GM12891 (cell line): ENCODE measurements at places on chromosomes 6 and 20.

DNA sequence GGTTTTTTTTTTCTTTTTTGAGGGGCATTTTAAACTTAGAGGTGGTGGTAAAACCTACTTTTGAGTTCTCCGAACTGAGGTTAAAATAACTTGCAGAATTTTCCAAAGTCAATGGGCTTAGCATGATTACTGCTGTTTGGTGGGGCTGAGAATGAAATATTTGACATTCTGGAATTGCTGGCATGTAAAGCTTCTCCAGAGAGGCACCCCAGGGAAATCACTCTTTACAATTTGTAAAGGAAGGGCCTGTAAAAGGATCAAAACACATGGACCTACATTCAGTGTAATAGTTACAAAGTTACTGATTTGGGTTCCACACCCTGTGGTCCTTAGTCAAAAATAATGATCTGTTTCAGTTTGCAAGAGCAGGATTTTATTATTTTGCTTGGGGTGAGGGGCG is 5.5 kb downstream of the FAM217B start:
- DNase-seq, result no peak

DNA sequence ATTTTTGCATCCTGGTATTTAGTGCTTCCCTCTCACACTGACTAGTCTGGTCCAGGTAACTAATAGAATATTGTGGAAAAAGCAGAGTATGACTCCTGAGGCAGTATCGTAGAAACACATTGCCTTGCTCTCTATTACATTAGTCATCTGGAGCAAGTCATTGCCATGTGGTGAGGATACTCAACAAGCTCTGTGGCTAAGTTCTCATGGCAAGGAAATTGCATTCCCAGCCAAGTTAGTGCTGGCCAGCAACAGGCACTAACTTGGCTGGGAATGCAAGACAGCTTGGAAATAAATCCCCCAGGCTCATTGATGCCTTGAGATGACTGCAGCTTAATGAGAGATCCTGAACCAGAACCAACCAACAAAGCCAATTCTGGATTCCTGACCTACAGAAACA is 39.7 kb upstream of the HTR1B start:
- no peak for DNase-seq

DNA sequence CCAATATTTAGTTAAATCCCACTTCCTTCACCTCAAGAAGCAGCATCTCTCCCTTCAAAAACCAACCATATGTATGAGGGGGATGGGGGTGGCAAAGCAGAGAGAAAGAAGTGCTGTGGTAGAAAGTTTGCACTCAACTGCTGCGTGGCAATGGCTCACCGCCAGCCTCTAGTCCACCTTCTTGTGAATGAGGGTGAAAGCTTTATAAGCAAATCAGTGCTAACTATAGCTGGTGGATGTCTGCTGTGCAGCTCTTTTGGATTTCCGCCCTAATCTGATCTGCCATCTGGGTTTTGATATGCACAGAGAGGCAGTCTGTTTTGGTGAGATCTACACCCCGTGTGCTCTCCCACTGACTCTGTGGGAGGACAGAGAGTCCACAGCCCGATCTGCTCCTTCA is 281.2 kb upstream of the SUPT3H start:
- DNase-seq, result no peak

DNA sequence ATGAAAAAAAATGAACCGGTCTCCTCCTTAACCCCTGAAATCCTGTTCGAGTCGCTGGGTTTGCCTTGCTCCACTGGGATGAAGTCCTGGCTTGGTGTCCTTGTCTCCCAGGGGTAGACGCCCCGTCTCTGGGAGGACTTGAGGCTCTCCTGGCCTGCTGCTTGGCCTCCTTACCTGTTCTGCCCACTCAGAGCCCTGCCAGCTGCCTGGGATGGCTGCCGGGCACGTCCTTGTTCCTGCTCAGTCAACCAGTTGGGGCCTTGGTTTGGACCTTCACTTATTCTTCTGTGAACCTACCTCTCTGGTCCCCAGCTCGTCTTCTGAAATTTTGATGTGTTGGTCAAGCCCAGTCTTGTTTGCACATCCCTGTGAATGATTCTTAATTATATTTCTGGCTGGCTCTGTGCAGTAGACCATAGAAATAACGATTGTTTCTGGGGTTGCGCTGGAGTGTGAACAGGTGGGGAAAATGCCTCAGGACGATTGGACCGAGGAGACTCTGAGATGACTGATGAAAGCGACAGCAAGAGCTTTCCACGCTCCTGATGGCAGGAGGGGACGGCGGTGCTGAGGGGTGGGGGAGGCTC is 126.5 kb upstream of the ESR1 start:
- no peak for DNase-seq

DNA sequence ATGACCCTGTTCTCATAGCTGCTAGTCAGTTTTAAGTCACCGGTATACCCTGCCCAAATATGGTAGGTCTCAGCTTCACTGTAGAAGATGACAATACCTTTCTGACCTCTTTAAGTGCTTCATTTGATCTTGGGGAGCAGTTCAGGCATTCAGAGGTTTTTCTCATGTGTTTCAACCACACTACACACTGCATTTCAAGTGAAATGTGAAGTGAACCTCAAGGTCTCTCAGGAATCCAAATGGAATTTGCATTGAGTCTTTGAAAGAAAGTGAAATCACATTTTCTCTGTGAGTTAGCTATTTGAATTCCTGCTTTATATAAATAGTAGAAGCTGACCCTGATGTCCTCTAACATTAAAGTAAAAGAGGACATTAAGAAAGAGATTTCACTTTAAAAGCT is 461.6 kb downstream of the ADGRB3 start:
- no peak for DNase-seq

- no peak for DNase-seq
These were observed 4.6 kb upstream of the BICRAL start for GRCh38 chr6:42777126-42777822.

DNA sequence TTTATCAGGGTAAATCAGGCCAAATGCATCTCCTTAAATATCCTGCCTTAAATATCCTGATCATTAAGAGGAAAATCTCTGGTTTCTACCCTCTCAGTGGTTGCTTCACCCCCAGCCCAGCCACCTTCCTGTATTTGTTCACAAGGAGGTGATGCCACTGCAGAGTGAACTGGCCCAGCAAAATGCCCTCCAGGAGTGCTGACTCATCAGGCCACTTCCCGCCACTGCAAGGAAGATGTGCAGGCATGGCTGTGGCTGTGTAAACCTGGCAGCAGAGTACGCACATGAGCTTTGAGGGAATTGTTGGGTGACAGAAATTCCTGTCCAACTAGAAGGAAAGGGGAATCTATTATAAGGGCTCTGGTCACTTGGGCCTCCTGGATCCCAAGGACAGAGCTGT is 13.8 kb downstream of the NQO2 start:
- DNase-seq, result no peak

DNA sequence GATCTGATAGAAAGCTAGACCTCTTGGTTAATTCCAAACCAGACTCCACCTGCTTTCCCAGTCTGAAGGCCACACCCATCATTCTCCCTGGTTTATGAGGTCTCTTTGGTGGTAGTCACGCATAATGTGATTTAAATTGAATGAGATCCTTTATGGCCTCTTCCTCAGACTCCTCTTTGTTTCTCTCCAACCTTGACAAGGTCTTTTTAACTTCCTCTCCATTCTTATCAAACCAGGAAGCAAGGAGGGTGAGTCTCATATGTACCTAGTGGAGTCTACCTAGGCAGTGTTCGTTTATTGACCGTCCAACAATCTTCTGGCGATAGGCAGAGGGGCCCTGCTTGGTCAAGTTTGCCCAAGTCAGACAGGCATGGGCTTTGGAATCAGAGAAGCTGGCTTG is 184.2 kb upstream of the LAMP5 start:
- no peak for DNase-seq

- DNase-seq, result no peak
These were observed 15.6 kb upstream of the VSX1 start for GRCh38 chr20:25097498-25097897.

DNA sequence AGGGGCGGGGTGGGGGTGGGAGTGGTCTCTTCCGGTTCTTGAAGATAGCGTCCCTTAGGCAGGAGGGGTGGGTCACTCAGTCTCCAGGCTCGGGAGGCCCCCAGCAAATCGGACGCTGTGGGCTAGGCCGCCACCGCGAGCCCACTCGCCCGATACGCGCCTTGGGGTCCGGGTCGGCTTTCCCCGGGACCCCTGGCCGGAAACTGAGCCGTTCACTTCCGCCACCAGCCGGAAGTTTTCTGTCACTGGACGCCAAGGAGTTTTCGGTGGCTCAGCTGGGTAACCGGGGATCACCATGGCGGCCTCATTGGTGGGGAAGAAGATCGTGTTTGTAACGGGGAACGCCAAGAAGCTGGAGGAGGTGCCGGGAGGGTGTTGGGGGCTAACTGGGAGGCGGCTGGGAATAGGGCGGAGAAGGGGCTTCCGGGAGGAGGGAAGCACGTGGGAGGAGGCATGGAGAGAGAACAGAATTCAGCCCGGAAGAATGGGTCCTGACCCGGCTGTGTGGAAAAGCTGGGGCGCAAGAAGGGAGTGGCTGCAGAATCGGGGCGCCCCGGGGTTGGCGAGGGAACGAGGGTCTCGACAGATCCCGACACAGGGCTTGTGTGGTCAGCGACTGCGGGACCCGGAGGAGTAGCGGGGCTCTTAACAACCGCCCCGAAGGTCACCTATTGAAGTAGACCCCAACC is at the start of gene ITPA:
ITPA (plus strand) TSS at position 242 of the 689 bp plus-strand sequence; CDS start at position 296, 54 bp downstream.
- peak; percentile 76 for DNase-seq

GRCh38 chr6:13469693-13470092 is 17.7 kb downstream of the GFOD1 start:
- no peak for DNase-seq

DNA sequence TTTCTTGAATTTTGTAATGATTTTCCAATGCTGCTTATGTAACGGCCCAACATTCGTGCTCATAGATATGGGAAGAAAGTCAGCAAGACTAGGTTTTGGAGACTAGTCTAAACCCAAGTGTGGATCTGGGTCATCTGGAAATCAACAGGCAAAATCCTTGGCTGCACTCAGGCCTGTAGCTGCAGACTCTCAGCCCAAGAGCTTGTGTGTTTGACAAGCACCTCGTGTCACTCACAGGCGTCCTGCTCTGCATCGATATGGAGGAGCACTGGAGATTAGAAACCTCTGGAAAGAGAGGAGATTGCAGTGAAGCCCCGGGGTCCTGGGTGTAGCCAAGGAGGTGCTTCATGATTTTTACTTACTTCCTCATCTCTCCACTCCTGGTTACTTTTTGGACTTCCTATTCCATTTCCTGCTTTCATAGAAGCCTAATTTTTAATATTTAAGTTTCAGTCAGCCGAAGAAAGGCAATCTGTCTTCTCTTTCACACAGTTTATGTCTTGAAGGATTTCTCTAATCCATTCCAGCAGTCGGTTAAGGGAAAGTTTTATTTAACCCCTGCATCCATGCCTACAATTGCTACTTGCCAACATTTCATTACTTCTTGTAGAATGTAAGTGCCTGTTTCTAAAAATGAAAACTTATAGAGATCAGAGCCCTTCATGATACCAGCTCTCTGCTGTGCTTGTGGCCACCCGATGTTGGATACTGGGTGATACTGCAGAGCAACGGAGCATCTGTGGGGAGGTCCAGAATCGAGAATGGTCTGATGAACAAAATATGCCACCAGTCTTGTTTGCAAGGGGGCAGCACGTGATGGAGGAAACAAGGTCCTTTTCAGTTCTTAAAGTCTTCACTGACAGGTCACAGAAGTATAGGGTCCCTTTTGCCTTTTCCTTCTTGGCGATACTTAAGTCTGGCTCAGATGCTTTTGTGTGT is 296.3 kb downstream of the QKI start:
- DNase-seq, result no peak

GRCh38 chr6:129882510-129883023 is 21.5 kb upstream of the TMEM244 start:
- DNase-seq, result no peak

GRCh38 chr6:139977887-139978332 is 603.5 kb upstream of the CITED2 start:
- DNase-seq, result no peak

- DNase-seq, result no peak
These were observed 44.1 kb downstream of the DUSP22 start for GRCh38 chr6:336159-337114.

DNA sequence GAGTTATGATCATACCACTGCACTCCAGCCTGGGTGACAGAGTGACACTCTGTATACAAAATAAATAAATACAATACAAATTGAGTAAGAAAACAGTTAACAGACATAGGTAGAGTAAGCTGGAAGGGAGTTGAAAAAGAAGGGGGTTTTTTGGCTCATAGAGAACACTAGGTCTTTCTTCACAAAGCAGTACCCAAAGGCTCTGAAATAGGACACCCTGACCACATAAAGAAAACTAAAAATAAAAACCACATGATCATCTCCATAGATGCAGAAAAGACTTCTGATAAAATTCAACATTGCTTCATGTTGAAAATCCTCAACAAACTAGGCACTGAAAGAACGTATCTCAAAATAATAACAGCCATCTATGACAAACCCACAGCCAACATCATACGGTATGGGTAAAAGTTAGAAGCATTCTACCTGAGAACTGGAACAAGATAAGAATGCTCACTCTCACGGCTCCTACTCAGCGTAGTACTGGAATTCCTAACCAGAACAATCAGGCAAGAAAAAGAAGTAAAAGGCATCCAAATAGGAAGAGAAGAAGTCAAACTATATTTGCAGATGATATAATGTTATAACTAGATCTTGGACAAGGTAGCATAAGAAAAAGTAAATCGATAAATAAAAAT is 48.6 kb downstream of the TOMM6 start:
- DNase-seq, result no peak

DNA sequence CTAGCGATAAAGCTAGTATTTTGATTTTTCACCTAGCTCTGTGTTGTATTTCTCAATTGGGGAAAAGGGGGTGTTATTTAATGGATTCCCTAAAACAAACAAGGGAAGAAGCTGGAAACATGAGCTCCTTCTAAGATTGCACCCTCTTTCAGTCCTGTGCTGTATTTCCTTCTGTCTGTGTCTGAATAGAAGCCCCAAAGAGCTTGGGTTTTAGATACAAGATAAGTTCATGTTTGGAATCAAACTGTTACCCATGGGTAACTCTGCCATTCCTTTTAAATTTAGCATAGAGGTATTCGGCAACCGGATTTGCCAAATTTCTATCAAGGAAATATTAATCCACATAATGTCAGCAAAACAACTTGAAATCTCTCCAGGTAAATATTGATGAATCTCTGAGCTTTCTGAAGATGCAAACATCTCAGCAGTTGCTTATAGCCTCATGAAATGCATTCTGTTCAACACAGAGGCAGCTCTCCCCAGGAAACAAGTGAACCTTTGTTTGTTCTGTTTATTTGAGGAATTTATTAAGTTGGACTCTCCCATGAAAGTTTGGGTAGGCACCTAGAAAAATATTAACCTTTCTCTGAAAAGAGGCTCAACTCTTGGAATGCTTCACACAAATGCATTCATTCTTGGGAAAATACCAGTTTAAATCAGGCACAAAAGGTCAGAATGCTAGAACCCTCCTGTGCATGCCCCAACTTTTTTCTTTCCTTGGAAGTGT is 9.9 kb upstream of the SCGN start:
- no peak for DNase-seq

DNA sequence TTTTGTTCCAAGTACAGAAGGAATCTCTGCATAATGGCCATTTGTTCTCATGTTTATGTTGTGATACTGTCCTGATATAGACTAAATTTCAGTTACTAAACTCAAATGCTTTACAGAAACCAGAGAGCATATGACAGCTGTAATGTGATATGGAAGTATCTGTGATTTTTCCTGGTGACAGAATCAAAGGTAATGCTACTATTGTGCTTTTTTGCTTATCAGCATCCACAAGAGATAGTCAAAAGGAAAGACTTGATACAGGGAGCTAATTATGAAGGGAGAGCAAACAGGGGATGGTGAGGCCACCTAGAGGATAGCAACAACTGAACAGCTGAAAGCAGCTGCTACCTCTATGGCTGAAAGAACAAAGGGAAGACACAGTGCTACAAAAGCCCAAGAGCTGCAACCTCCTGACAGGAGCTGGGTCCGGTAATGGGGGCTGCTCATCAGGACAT is 181.4 kb downstream of the PHF3 start:
- no peak for DNase-seq
